Adrenal gland (tissue), 19 donors: ENCODE measurements at places on chromosomes 12 and 14. TPM values are rescaled to one million over a fixed set of nuclear protein-coding genes. Genes with fewer than 3 reads are reported as not detected.
A peak's percentile ranks its signal among the peaks of the same experiment; 100 is the strongest.

DNA sequence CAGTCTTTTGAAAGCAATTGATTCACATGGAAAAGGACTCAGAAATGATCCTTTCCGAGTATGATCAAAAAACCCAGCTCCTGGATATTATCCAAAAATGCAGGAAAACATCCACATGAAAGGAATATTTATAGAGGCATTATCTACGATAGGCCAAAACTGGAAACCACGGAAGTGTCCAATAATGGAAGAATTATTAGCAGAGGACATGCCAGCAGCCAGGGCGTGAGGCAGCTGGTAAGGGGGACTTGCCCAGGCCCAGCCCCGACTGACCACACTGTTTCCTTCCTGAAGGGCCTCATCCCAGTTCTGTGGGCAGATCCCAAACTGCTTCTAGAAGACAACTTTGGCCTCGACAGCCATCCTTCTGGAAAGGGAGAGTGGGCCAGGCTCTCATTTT lies 20.5 kb downstream of the ACTN1 start:
- H3K27me3 ChIP-seq: no peaks in the 10 kb centered on the region
- no peak for DNase-seq
- no peaks in the 10 kb centered on the region for H3K36me3 ChIP-seq
- peaks cover 18% of the 10 kb centered on the region for H3K4me1 ChIP-seq
- H3K4me3 ChIP-seq: no peak overlapping the region

DNA sequence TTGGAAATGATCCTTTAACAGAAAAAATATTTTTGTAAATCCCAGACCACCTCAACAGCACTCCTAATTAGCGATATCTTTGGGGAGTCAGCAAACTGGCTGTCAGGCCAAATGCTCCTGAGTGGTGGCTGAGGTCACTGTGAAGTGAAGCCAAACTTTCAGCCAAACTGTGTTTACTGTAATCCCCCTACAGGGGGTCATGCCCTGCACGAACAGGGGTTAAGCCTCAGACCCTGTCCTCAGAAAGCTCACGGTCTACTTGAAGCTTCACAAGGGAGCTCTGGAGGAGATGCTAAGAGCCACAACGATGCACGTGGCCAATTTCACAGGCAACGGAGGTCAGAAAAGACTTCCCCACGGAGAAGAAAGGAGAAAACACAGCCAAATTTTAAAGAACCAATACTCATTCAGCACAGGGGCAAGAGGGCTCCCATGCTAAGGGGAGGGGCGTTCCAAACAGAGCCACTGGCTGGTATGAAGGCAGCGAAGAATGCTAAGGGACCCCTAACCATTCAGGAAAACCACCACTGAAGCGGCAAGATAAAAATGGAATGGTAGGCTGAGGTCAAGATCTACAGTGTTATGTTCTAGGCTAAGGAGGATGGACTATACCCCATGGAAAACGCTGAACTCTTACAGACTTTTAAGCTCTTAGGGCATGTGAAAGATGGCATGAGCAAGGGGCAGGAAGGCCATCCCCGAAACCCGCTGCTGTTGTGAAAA lies 105.4 kb downstream of the ITPR2 start:
- DNase-seq: no peak
- no peaks in the 10 kb centered on the region for H3K27me3 ChIP-seq
- H3K4me1 ChIP-seq: peaks cover 4% of the 10 kb centered on the region
- H3K27ac ChIP-seq: no peak overlapping the region
- no peak overlapping the region for H3K4me3 ChIP-seq

RTL1 gene
- total RNA-seq: 0.11 TPM

DNA sequence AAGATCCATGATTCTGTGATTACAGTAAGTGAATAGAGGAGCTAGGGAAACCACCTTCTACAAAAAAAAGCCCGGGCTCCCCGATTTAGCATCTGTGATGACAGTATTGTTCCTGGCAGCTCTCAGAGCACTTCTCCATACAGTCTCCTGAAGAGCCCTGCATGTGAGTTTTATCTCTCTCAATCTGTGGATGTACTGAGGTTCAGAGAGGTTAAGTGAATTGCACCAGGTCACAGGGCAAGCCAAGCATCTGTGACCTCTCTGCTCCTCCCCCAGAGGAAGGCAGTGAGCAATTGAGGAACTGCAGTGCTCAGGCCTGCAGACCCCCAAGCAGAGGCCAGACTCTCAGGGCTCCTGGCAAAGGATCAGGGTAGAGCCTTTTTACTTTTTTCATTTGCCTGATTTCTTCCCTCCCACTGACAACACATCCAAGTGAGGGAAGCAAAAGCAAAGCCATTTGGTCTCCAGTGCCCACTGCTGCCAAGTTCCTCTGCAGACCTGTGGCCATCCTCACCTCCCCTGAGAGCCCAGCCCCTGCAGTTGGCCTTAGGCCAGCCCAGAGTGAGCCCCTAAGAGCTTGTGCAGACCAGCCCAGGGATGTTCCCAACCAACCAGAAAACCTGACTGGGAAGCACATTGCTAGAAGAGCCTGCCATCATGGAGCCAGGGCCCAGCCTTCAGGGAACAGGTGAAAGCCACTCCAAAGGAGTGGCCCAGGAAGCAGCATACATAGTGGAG lies 47.6 kb upstream of the PNMA1 start:
- no peaks in the 10 kb centered on the region for H3K36me3 ChIP-seq
- H3K27ac ChIP-seq: peak overlapping the region; percentile 98
- H3K27me3 ChIP-seq: no peaks in the 10 kb centered on the region
- H3K4me1 ChIP-seq: peaks cover 61% of the 10 kb centered on the region
- no peak for DNase-seq

DYNLL1 gene
- 304 TPM for total RNA-seq

RPGRIP1 gene
- total RNA-seq: not detected

- H3K27me3 ChIP-seq: no peaks in the 10 kb centered on the region
- DNase-seq: no peak
- H3K27ac ChIP-seq: no peak overlapping the region
- no peaks in the 10 kb centered on the region for H3K4me1 ChIP-seq
- no peaks in the 10 kb centered on the region for H3K36me3 ChIP-seq
Measured at GRCh38 chr12:9260931-9261330, 52.7 kb upstream of the PZP start.

- peak; percentile 74 for DNase-seq
- H3K4me3 ChIP-seq: no peak overlapping the region
- H3K4me1 ChIP-seq: no peaks in the 10 kb centered on the region
- H3K36me3 ChIP-seq: no peaks in the 10 kb centered on the region
Measured at GRCh38 chr12:130335517-130336392, 1.9 kb upstream of the PIWIL1 start.

- H3K4me3 ChIP-seq: no peak overlapping the region
- no peaks in the 10 kb centered on the region for H3K36me3 ChIP-seq
- H3K27ac ChIP-seq: no peak overlapping the region
- DNase-seq: no peak
Measured at GRCh38 chr12:105455261-105455660, 124.8 kb downstream of the C12orf75 start.

DNA sequence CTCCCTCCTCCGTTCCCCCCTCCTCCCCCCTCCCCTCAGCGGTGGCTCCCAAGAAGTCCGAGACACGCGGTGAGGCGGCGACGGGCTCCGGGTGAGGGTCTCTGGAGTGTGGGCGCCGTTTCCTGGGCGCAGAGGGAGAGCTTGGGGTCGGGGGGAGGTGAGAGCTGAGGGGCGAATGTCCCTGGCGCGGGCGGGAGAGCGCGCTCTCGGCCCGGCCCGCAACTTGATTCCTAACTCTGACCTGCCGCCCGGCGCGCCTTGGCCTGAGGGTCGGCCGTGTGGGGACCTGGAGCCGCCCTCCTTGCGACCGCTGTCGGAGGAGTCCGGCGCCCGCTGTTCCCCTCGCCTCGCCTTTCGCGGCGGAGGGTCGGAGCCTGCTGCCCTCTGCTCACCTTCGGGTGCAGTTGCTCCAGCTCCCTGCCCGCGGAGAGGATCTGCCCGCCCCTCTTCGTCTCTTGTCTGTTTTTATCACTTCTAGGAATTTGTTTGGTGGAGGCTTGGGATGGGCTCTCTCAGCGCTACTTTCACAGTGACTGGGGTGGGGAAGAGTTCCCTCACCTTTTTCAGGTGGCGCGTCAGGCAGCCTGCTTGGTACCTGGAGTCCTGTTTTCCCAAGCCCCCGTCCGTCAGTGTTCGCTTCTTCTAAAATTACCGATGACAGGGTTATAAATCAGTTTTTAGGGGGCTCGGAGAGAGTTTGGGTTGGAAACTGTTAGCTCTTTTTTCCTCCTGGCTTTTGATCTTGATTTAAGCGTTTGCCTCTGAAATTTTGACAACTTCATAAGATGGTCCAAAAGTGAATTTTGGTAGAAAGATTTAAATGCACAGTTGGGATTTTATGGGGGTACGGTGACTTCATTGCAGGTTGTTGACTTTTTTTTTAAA lies 495 bp downstream of the ADIPOR2 start:
- peak; percentile 43 for DNase-seq
- H3K36me3 ChIP-seq: no peaks in the 10 kb centered on the region
- H3K27ac ChIP-seq: peak overlapping the region; percentile 94

GRCh38 chr12:50006754-50007442 lies 18.4 kb downstream of the RACGAP1 start:
- DNase-seq: no peak
- H3K36me3 ChIP-seq: no peaks in the 10 kb centered on the region
- H3K4me1 ChIP-seq: no peaks in the 10 kb centered on the region
- H3K27ac ChIP-seq: no peak overlapping the region

HAL gene
- 0.26 TPM for total RNA-seq

IGF1 gene
- total RNA-seq: 17.9 TPM

DNA sequence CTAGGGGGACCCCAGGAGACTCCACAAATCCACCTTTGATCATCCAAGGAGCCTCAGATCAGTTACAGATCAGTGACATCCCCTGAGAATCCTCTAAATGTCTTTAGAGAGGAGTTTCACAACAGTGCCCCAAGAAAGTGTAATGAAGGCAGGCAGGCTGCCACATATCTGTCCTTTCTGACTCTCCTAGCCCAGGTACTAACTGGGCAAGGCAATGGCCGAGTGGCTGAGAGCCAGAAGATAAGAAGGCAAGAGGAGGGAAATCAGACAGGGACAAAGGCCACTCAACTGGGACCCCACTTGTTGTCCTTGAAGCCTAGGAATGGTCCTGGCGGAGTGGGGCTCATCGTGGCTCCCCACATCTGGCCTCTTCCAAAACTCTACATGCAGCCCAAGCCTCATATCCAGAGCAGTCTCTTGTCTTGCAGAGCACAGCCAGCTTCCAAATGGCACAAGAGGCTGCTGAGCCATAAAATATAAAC lies 11.6 kb downstream of the ACTN1 start:
- H3K4me1 ChIP-seq: peaks cover 61% of the 10 kb centered on the region
- peak overlapping the region; percentile 11 for H3K27ac ChIP-seq
- no peak for DNase-seq
- H3K4me3 ChIP-seq: no peak overlapping the region

ERP27 gene
- 0.31 TPM for total RNA-seq

- peaks cover 7% of the 10 kb centered on the region for H3K27me3 ChIP-seq
- H3K36me3 ChIP-seq: no peaks in the 10 kb centered on the region
- peak within 1 kb of the TSS; percentile 49 for H3K27ac ChIP-seq
- no peak within 1 kb of the TSS for H3K4me3 ChIP-seq
- DNase-seq: peak; percentile 54
Measured at GRCh38 chr14:92922883-92923743, at the start of gene CHGA. TSS of gene CHGA (plus strand) at chr14:92923150. CDS start at chr14:92923360, 210 bp downstream.

- no peak overlapping the region for H3K27ac ChIP-seq
- H3K36me3 ChIP-seq: no peaks in the 10 kb centered on the region
- H3K4me3 ChIP-seq: no peak overlapping the region
- no peaks in the 10 kb centered on the region for H3K27me3 ChIP-seq
- no peak for DNase-seq
- no peaks in the 10 kb centered on the region for H3K4me1 ChIP-seq
Measured at GRCh38 chr12:11273449-11273848, 3.9 kb upstream of the PRB3 start.

- H3K4me3 ChIP-seq: no peak overlapping the region
- H3K27ac ChIP-seq: peak overlapping the region; percentile 72
- H3K27me3 ChIP-seq: no peaks in the 10 kb centered on the region
- no peak for DNase-seq
- H3K4me1 ChIP-seq: peaks cover 8% of the 10 kb centered on the region
Measured at GRCh38 chr12:57097554-57097835, 8.6 kb downstream of the NAB2 start.

TCTN1 gene
- 47.5 TPM for total RNA-seq

CCDC177 gene
- 0.04 TPM for total RNA-seq

GPR65 gene
- 1.7 TPM for total RNA-seq

DNA sequence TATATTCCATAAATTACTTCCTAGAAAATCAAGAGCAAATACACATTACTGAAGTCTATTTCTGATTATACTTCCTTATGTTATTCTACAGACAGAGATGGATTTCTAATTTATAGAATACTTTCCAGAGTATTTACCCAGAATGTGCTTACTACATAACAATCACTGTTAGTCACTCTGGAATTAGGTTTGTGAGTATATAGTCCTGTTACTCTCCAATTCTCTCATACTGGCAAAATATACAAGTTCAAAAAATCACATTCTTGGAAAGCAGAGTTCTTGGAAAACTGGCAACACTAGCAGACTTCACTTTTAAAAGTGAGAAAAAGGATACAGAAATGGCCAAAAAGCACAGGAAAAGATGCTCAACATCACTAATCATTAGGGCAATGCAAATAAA lies 7.3 kb downstream of the PPP2R5E start:
- peaks cover 7% of the 10 kb centered on the region for H3K4me1 ChIP-seq

GRCh38 chr14:66403183-66403582 lies 83.0 kb upstream of the CCDC196 start:
- no peaks in the 10 kb centered on the region for H3K4me1 ChIP-seq
- no peaks in the 10 kb centered on the region for H3K36me3 ChIP-seq

DNA sequence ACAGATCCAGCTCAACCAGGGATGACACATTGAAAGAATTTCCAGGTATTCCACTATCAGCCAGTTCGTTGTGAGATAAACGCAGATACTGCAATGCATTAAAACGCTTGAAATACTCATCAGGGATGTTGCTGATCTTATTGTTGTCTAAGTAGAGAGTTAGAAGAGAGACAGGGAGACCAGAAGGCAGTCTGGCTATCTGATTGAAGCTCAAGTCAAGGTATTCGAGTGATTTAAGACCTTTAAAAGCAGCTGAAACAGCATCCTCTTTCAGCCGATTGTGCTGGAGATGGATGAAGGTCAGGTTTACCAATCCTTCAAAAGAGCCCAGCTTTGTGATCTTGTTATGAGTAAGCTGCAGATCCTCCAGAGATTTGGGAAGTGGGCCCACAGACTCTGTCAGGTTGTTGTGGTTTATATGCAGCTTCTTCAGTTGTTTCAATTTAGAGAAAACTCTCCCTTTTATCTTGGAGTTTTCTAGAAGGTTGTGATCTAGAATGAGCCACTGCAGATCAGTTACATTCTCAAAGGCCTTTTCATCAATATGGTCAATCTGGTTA lies 3.0 kb downstream of the LUM start:
- H3K36me3 ChIP-seq: no peaks in the 10 kb centered on the region
- peak overlapping the region; percentile 30 for H3K4me3 ChIP-seq
- no peak for DNase-seq
- H3K27ac ChIP-seq: no peak overlapping the region
